ENCODE measurements at places on chromosomes 2 and 18.

DNA sequence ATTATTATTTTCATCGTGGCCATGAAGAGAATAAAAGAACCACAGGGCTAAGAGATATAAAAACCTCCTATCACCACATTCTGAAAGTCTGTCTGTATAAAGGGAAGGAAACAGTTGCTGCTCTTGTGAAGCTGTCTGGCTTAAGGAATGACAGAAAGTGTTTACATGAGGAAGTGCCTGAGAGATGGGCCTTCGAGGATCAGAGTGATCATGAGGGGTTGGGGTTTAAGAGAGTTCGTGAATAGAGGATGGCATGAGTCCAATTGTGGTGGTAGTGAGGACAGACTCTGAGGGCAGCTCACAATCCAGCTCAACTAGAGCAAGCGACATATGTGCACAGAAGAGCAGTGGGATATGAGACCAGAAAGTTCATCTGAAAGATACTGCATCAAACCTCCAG, 65.8 kb upstream of the PIEZO2 start:
- no peak for DNase-seq

GRCh38 chr18:37270038-37270665, 295.4 kb downstream of the CELF4 start:
- DNase-seq: peak; percentile 55

DNA sequence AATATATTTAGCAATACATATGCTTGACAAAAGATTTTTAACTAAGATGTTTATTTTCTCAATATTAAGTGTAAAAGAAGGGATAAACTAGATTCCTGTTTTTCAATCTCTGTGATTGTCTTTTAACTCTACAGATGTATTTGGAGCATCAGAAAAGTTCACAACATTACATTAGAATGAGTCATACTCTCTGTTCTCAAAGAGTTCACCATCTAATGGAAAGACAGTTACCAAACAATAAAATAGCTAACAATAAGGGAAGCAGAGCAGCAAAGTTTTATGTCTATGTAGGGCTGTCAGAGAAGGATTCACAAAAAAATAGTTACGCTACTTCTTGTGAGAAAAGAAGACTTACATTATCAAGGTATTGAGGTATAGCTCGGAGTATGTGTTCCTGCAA, 109.2 kb upstream of the MAP2 start:
- no peak for DNase-seq

DNA sequence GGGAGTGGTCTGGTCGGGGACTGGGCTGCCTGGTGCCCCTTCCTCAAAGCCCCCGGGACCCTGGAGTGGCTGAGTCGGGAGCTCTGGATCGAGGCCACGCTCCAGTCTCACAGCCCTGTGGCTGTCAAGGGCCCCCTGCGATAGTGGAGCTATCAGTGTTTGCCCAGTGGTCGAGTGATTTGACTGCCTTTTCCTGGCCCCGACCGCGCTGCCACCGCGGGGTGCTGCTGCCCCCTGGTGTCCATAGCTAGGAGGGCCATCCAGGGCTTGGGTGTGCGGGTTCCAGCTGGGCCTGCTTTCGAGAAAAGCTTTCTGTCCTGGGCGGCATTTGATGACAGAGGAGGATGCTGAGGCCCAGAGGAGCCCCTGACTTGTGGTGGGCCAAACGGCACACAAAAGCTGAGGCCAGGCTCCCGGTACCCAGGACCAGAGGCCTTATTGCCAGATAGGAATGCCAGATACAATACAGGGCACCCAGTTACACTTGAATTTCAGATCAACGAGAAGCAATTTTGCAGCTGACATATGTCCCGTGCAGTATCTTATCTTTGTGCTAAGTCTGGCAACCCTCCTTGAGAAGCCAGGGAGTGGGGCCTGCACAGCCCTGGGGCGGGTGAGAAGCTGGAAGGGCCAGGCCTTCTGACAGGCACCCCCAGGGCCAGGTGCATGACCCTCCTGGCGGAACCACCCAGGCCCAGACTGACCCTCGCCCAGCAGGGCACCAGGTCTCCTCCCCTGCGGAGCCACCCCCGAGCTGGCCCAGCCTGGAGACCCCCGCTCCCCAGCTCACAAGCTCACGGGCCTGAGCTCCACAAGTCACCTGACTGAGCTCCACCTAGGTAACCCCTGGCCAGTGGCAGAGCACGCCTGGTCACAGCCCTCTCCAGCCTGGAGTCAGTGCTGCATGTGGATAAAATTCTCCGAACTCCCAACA, 13.0 kb downstream of the ODC1 start:
- peak; percentile 91 for DNase-seq

DNA sequence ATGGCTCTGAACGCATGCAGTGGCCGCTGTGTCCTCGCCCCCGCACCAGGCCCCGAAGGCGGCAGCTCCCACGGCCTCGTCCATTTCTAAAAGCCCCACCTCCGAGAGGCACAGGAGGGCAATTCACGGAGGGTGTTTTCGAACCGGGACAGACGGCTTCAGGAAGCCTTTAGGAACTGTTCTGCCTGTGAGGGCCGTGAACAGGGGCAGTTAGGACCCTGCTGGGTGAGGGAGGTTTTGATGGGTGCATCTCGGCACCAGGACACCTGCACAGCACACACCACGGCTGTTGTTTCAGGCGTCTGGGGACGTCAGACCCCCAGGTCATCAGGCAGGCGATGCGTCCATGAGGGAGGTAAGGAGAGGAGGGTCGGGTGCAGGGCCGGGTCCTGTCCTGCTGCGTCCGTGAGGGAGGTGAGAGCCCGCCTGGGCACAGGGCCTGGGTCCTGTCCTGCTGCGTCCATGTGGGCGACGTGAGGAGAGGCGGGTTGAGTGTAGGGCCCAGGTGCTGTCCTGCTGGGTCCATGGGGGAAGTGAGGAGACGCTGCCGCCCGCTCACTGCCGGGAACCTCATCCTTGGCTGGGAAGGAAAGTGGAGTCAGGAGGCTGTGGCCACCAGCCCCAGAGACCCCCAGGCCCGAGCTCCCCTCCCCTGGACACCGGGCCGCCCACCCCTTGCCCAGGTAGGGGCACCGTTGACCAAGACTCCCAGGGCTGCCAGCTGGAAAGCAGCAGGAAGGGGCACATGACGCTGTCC, 25.5 kb upstream of the KCNG2 start:
- DNase-seq: no peak

DNA sequence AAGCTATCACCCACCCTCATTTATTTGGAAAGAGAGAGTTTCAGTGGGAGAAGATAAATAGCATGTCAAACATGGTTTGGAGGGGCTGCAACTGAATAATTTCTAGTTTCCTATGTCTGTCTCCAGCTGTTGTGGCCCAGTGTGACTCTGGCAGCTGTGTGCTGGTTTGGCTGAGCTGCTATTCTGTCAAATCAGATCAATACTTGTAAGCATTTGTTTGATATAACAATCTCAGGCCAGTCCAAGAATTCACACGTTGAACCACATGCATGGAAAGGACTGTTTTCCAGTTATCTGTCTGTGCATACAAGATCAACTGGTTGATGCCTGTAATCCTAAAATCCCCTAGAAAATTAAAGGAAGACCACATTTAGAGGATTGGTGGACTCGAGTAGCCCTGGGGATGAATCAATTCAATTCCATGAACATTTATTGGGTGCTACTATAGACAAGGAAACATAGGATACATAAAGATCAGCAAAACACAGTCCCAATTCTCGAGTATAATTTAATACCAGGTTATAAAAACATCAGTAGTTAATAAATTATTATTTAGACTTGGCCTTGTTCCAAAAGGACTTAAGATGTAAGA, 209.0 kb upstream of the PARD3B start:
- DNase-seq: no peak

DNA sequence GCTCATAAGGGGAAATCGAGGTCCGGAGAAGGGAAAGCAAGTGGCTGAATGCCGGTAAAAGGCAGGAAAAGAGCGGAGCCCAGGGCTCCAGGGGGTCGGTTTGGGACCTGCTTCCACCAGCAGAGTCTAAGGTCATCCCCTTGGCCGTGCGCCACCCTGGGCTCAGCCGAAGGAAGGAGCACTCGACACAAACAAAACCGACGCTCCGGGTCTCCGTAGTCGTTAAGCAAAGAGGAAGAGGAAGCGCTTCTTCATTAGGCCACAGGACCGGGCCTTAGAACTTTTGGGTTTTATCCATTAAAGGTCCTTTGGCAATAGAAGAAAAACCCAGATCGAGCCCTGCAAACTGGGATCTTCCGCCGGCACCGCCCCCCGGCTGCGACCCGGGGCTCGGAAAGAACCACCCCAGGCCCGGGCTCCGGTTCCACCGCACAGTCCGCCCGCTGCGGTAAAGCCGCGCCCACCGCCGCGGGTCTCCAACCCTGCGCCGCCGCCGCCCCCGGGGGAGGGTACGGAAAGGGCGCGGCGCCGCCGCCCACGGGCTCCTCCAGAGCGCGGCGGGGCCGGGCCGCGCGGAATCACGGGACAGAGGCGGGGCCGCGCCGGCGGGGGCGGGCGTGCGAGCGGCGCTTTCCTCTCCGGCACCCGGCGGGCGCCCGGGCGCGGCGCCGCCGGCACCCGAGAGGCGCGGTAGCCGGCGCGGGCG, at the start of gene TTL:
Gene TTL, plus strand, starts transcription at position 629 of the 706 bp plus-strand sequence. CDS start 189 bp downstream, outside the sequence.
- DNase-seq: peak; percentile 97

DNA sequence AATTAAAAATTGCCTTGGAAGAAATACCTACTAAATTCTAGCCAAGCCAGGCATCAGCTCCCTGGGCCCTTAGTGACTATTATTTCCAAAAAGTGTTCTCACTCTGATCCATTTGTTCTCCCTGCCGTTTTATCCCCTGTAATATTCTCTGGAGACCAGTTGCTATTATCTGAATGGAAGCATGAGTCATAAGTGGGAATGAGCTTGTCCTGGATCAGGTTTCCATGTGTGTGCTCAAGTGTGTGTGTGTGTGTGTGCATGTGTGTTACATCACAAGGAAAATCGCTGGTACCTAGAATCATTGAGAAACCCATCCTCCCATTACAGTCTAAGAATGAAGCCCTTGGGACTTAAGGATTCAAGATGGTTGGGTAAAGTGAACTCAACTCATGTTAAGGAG, 130.3 kb upstream of the CXCR4 start:
- no peak for DNase-seq

- no peak for DNase-seq
Measured at GRCh38 chr18:22188559-22189267, 19.3 kb downstream of the GATA6 start.

DNA sequence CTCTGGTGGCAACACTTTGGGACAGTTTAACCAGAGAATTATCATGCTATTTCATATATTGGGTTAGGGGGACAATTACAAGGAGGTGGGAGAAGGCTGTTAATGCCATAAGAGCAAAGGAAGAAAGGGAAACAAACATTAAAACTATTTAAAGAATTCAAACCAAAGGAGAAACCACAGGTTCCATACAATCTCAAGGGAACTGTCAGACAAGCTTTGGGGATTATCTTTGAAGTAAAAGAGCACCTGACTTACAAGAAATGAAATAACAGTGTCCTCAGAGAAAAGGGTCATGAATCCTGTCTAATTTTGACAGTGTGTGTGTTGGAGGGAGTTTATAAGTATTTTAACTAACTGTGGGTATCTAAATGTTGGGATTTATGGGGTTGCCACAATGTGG, 44.4 kb downstream of the CERS6 start:
- no peak for DNase-seq

DNA sequence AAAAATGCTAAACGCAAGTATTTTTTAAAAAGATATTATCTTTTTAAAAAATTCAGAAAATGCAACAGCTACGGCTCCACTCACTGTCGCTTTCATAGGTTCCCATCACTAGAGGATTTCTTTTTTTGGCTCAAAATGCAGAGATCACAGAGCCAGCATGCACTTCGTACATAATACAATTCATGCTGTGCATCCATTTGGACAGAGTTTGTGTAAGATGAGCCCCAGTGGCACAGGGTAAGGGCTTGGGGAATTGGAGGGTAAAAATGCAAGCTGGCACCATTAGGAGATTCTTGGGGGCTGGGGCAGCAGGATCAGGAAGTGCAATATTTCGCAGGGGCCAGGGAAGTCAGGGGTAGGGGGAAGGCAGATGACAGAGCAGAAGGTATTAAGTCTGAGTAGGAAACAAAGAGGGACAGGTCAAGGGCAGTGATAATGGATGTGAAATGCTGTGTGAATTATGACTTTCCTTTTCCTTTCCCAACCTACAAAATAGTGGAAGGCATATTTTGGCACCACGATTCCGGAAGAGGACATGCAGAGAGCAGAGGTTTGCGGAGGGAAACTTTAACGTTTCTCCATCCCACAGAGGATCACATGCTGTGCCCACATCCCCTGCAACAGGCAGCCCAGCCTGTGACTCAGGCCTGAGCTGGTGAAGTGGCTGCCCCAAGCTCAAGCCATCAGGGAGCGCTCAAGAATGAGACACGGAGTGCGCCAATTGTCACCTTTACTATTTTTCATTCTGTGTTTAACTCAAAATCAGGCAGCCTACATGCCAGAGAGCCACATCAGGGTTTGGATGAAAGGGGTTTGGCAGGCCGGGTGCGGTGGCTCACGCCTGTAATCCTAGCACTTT, 4.7 kb downstream of the CAPG start:
- no peak for DNase-seq

DNA sequence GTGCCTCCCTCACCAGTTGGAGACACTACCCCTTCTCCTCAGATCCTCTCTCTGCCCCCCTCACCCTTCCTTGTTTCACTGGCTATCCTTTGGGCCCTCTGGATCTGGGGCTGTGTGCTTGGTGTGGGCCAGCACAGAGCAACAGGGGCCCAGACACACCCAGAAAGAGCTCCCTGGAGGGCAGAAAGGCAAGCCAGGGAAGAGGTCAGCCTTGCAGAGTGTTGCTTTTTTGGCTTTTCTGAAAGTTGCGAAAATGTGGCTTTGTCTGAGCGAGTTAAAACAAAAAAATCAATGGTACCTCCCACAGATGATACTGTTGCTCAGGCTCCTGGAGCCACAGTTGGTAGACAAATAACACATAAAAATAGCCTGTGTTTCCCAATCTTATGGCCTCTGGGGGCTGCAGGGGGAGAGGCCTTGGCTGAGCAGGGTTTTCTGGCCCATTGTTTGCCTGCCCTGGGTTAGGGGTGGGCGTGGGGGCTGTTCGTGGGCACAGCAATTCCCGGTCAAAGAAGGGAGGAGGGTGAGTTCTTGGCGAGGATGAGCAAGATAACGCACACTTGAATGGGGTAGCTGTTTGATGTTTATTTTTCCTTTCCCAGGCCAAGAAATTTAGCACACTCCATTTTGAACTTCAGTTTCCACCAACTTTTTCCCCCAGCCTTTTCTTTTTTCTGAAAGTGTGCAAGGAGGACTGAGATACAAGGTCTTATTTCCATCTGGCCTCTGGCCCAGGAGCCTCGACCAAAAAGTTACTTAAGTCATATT, 167.0 kb upstream of the HAAO start:
- no peak for DNase-seq

GRCh38 chr2:239249776-239250175, 151.0 kb downstream of the HDAC4 start:
- no peak for DNase-seq
